ENCODE measurements at places on chromosomes 1 and 21. TPM values are rescaled to one million over a fixed set of nuclear protein-coding genes. Genes with fewer than 3 reads are reported as not detected.

DNA sequence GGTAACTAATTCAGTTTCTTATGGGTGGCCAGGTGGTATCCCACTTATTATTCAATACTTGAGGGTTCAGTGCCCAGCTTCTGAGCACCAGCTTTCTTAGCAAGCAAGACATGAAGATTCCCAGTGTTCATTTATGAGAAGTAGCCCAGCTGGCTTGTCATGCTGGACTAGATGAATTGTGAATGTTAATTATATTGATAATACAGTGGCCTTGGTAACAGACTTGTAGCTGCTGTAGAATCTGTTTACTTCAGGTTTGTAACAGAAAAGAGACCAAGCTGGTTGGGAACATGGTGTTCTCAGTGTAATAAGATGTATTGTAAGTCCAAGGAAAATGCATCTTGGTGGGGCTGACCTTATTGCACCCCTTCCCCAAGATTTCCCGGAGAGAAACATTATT is 10.1 kb downstream of the AHCYL1 start:
- DNase-seq, result no peak

DNA sequence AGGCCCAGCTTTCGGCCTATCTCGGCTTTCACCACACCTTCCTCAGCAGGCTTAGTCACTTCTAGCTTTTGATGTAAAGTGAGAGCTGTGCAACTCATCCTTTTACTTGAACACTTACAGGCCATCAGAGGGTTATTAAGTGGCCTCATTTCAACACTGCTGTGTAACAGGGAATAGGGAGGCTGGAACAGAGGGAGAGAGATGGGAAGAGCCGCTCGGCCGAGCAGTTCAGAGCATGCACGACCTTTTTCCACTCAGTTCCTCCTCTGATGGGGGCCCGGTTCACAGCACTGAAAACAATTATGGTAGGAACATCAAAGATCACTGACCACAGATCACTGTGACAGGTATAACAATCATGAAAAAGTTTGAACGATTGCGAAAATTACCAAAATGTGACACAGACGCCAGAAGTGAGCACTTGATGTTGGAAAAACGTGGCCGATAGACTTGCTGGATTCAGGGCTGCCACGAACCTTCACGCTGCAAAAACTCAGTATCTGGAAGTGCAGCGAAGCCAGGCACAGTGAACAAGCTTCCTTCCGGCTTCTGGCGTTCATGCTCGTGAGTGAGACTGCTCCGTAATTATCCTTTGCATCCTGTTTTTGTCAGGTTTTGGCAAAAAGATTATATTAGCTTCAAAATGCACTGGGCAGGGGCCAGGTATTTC is 28.6 kb downstream of the AGPAT3 start:
- DNase-seq, result no peak

DNA sequence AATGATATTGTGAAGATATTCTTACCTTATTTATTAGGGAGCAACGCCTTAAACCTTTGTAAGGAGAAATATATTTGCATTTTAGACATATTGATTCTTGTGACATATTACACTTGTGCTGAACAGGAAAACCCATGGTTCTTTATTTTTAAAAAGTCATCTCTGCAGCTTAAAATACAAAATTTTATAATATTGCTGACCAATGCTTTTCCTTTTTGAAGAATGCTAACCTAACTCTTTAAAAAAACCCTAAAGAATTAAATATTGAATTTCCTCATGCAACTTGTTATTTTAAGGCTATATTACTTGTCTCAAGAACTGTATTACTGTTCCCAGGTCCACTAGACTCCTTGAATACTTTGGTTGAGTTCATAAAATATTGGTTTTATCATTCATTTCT is 99.0 kb downstream of the NEK7 start:
- DNase-seq, result no peak

CCDC181 gene
- total RNA-seq, result 0.37 TPM

DNA sequence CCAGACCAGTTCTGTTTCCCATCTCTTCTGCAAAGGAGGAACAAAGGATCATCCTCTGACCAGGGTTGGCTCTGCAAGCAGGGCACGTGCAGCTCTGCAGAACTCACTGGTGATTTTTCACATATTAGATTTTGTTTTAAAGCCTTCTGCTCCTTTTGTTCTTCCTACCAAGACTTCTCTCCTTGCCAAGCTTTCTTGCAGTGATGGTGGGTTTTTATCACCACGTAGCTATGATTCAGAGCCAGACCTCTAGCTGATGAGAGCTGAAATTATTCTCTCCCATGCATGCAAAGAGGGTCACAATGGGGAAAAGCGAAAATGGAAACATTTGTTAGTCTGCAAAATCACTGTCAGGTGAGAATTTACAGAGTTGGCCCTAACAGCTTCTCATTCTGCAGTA is 225.2 kb downstream of the KCNH1 start:
- no peak for DNase-seq

- DNase-seq, result peak; percentile 44
These were observed 431 bp downstream of the ARPC5 start for GRCh38 chr1:183635099-183635605.

ZNF593OS gene
- not detected for total RNA-seq

EEIG2 gene
- 15.4 TPM for total RNA-seq

MPZL1 gene
- 110 TPM for total RNA-seq

GSTM1 gene
- not detected for total RNA-seq

SLC35F3 gene
- total RNA-seq, result 0.64 TPM

OR6K3 gene
- total RNA-seq, result not detected

GRCh38 chr1:100440075-100440809 is 87.9 kb downstream of the CDC14A start:
- DNase-seq, result no peak

DNA sequence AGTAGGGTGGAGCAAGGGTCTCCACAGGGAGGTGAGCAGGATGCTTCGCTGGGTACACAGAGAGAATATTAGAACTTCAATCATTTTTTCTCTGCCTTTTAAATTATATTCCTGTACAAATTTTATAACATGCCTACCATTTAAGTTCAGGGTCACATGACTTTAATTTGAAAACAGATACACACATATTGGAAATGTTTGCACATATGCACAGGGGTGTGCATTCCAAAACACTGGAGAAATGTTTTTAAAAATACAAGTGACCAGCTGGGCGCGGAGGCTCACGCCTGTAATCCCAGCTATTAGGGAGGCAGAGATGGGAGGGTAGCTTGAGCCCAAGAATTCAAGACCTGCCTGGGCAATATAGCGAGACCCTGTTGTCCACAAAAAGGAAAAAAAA is 39.7 kb downstream of the NIPAL3 start:
- no peak for DNase-seq

DNA sequence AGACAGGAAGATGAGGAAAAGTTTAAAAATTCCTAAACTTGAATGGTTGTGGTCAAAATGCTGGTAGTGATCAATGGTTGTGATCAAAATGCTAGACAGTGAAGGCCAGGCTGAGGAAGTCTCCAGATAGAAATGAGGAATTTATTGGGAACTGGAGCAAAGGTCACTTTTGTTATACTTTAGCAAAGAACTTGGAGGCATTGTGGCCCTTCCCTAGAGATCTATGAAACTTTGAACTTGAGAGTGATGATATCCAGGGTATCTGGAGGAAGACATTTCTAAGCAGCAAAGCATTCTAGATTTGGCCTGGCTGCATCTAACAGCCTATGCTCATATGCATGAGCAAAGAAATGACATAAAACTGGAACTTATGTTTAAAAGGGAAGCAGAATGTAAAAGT is 35.5 kb upstream of the RABGAP1L start:
- DNase-seq, result no peak

GRCh38 chr1:46802081-46802480 is 3.2 kb downstream of the CYP4B1 start:
- no peak for DNase-seq

DNA sequence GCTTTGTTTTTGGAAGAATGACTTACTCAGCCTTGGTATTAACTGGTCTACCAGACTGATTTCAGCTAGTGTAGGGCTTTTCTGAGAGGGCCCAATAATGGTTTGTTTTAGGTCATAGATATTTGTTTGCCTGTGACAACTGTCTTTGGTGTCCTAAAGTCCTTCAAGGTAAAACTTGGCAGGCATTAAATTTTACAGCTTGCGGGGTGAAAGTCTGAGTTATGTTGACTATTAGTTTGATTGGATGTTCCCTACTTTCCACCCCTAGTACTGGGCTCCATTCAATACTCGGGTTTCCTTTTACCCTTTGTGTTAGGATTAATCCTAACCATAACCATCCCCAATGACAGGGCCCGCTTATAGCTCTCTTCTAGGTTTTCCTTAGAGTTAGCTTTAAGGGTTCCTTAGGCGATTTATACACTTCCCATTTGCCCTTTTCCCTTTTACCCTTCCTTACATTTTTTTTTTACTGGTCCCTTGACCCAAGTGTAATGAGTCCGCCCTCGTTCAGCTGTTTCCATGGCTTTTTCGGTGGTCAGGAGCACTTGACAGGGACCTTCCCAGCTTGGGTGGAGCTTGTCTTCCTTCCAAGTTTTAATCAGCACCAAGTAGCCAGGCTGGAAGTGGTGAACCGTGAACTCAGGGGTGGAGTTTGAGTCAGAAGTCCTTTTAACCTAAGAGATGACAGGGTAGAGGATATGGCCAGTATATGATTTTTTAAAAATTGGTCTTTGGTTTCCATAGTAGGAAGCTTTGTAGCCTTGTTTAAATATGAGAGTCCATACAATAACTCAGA is 28.5 kb upstream of the LCE5A start:
- peak; percentile 45 for DNase-seq

DNA sequence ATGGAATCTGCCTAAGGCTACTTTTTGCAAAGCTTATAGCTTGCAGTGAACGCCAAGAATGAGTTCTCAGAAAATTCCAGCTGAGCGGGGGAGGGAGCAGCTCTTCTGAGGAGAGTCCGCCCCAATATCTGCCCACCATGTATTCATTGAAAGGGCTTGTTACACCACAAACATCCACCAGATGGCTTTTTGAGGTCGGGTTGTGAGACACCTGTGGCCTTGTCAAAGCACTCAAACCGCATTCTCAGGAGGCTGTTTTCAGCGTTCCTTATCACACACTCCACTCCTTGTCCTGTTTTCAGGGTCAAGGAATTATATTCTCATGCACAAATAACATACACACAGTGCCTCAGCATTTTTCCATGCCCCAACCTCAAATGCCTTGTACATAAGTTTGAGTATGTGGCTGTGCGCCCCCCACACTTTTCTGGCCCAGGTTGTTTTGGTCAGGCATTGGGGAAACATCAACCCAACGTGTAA is 3.9 kb upstream of the C4BPB start:
- DNase-seq, result peak; percentile 74

TSSK3 gene
- not detected for total RNA-seq

- no peak for DNase-seq
These were observed 194.2 kb downstream of the LRRIQ3 start for GRCh38 chr1:74003806-74004205.

GRCh38 chr1:15542388-15543250 is 16.0 kb downstream of the DNAJC16 start:
- DNase-seq, result no peak

DNA sequence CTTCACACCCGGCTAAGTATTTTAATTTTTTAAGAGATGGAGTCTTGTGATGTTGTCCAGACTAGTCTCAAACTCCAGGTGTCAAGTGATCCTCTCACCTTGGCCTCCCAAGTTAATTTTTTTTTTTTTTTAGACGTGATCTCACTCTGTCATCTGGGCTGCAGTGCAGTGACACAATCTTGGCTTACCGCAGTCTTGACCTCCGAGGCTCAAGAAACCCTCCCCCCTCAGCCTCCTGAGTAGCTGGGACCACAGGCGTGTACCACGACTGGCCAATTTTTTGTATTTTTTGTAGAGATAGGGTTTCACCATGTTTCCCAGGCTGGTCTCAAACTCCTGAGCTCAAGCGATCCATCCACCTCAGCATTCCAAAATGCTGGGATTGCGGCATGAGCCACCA is 11.7 kb upstream of the IFNLR1 start:
- DNase-seq, result no peak

- DNase-seq, result peak; percentile 36
These were observed at the start of gene SLC6A17 for GRCh38 chr1:110150330-110151174. Gene SLC6A17 (plus strand): TSS chr1:110150494. CDS start chr1:110166930, 16,436 bp downstream.

GRCh38 chr1:200072636-200073285 is 45.3 kb downstream of the NR5A2 start:
- DNase-seq, result no peak

DNA sequence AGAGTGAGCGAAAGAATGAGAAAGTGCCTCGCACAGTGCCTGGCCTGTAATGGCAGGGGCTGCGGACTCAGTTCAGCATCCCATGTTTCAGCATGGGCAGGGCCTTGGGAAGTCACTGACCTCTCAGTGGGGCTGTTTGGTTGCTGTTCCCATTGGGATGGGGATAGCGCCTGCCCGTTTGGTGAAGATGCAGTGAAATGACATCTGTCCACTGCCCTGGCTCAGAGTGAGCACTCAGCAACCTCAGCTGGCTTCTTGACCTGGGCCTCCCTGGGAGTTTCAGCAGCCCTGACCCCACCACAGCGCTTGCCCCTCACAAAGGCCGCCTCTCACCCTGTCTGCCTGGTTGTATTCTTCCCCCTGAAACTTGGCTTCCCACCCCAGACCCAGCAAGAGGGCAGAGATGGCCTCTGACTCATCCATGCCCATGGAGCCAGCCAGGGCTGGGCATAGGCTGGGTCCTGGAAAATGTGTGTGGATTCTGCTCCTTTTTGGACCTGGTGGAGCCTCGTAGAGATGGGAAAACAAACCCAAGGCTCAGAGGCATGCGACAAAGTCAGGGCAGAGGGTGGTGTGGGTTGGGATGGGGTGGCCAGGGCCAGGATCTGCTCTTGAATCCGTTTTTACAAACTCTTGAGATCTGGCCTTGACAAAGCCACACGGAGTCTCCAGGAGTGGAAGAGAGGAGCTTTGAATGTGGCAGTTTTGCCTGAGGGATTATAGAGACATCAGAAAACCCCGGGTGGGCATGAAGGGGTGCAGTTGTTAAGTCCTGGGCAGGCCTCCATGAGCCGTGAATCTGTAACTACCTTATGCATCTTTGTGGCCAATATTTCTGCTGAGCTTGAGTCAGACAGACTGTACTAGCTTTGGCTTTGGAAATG is 1.2 kb downstream of the XKR8 start:
- peak; percentile 69 for DNase-seq

- no peak for DNase-seq
These were observed 201.4 kb downstream of the CHRM3 start for GRCh38 chr1:239587574-239588369.

ESPN gene
- not detected for total RNA-seq

IFNGR2 gene
- 75.2 TPM for total RNA-seq

GRCh38 chr1:6823793-6824192 is 38.5 kb downstream of the CAMTA1 start:
- DNase-seq, result no peak

- peak; percentile 25 for DNase-seq
These were observed 130.4 kb downstream of the DYRK1A start for GRCh38 chr21:37496972-37497371.

DNA sequence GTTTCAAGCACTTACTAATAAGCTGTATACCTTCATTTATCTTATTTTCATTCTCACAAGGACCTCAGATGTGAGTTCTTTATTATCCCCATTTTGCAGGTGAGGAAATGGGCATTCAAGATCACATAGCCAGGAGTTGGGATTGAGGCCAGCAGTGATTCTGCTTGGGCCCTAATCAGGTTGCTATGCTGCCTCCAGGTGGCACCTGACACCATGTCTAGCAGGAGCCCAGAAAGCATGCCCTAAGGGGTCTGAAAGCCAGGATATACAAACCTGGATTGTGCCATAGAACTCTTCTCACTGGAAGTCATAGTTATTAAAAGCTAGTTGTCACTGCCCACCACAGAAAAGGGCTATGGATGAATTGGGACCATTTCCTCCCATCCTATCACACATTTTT is 61.1 kb downstream of the FYB2 start:
- peak; percentile 65 for DNase-seq

GRCh38 chr1:2474104-2474844 is 1.8 kb upstream of the PLCH2 start:
- DNase-seq, result no peak

CCDC27 gene
- not detected for total RNA-seq

SMG7 gene
- 31.7 TPM for total RNA-seq
